ENCODE measurements at places on chromosomes 12 and 14.

DNA sequence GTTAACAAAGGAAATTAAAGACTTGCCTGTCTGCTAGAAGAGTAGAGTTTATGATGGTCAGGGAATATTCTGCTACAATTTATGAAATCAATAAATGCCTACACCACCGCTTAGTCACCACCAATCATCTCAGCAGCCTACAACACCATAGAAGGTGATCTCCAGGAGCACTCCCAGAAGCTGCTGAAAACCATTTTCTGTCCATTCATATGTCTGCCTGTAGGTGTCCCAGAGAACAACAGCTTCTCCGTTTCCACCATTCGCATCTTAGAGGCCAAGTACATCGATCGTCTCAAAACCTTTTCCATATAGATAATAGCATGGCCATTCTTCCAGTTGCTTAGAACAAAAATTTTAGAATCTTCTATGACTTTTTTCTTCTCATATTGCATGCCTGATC lies 303.4 kb downstream of the KCNC2 start:
- DNase-seq, result no peak

DNA sequence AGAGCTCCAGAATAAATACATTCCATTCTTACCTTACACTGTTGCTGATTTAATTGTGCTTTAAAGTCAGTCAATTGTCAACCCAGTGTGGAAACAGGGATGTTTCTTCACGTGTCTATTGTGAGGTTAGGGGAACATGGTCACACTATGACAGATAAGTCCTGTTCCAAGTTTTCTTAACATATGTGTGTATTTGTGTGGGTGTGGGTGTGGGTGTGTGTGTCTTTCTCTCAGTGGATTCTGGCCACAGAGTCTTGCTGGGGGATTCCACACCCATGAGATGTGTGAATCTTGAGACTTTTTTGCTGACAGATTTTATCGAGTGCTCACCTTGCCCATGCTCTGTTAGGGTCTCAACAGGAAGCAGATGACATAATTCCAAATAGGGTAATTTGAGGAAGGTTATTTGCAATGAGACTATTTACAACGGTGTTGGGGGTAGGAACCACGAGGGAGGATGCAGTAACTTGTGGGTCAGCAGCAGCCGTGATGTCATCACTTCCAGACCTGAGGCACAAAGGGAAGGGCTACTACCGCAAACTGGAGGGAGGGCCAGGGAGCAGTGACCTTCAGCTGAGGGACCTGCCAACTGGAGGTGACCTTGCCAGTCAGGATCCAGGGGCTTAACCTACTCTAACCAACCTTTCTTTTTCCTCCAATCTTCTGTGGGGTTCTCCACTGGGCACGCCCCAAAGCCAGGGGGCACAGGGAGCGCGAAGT lies 1.9 kb upstream of the VRK1 start:
- no peak for DNase-seq

DNA sequence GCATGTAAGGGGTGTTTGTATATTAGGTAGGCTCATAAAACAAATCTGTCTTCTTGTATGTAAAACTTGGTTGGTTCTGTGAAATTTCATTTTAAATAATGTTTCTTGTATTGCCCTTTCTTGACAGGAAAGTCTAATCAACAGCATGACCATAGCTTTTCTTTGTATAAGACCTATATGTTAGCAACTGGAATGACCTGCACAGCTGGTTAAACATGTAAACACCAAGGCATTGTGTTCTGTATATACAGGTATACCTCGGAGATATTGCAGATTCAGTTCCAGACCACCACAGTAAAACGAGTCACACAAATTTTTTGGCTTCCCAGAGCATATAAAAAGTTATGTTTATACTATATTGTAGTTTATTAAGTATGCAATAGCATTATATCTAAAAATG lies 183.6 kb downstream of the ERC1 start:
- DNase-seq, result no peak

GRCh38 chr12:9948606-9949296 lies 16.6 kb upstream of the CLEC2A start:
- no peak for DNase-seq

DNA sequence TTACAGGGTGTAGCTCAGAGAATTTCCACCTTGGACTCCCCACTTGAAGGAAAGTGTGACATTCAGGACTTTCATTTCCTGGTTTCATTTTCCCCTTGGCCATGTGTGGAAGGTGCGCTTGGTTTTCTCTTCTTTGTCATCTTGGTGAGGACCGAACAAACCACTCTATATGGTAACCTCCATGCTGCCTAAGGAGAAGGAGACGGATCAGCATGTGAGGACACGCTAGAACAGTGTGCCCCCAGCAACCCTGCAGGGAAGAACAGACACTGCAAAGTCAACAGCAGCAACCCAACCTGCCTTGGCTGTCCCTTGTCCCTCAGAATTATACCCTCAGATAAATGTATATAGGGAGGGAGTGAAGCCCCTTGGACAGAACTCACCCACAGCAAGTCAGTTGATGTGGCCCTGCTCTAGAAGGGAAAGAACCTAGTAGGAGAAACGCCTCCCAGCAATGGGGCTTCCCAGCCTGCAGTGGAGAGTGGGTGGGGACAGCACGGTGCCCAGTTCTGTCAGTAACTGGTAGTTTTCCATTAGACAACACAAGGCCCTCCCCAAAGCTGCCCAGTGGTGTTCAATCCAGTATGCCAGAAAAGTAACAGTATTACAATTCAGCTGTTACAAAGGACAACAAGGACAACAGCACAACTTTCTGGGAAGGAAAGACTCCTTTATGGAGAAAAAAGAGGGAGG lies 18.9 kb upstream of the COCH start:
- no peak for DNase-seq

DNA sequence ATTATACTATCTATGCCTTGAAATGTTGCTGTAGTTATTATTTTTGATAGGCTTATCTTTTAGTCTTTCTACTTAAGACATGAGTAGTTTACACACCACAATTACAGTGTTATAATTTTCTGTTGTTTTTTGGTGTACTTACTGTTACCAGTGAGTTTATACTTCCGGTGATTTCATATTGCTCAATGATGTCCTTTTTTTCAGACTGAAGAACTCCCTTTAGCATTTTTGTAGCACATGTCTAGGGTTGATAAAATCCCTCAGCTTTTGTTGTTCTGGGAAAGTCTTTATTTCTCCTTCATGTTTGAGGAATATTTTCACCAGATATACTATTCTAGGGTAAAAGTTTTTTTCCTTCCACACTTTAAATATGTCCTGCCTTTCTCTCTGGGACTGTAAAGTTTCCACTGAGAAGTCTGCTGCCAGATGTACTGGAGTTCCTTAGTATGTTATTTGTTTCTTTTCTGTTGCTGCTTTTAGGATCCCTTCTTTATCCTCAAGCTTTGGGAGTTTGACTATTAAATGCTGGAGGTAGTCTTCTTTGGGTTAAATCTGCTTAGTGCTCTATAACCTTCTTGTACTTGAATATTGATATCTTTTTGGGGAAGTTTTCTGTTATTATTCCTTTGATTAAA lies 41.5 kb upstream of the FERMT2 start:
- DNase-seq, result no peak

DNA sequence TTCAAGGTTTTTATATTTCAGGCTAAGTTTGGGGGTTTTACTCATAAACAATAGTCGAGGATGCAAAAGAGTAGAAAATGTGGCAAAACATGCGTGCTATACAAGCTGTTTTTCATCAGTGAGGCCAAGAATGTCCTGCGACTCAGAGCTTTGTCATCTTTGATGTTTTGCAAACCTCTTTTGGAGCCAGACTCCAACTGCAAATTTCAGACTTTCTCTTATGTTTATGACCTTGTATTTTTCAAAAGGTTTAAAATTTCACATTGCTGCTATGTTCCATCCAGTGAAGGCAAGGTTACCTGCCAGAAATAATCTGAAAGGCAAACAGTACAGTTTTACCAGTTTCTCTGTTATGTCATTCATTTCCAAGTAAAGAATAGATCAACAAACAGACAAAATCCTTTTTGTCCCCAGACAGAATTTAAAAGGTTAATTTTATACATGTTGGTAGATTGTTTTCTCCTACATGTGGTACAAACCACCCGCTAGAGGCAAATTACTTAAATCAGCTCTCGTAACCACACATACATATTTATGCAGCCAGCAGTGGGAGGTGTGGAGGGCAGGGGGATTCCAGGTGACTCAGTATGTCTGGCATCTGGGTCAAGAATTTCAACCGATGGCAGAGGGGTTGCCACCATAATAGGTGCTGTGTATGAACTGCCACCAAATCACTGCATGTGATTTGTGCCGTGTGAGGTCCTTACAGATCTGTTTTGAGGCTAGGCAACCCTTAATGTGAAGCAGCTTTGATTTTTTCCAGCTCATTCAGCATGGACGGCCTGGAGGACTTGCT lies 119.8 kb upstream of the CPM start:
- DNase-seq, result no peak

- DNase-seq, result no peak
These were observed 207.6 kb upstream of the PDZRN4 start for GRCh38 chr12:40980427-40980961.

- no peak for DNase-seq
These were observed 973 bp downstream of the P2RX2 start for GRCh38 chr12:132619386-132620112.

- no peak for DNase-seq
These were observed 4.6 kb upstream of the UNC119B start for GRCh38 chr12:120705618-120706017.

GRCh38 chr12:67595365-67595764 lies 53.2 kb upstream of the DYRK2 start:
- no peak for DNase-seq

DNA sequence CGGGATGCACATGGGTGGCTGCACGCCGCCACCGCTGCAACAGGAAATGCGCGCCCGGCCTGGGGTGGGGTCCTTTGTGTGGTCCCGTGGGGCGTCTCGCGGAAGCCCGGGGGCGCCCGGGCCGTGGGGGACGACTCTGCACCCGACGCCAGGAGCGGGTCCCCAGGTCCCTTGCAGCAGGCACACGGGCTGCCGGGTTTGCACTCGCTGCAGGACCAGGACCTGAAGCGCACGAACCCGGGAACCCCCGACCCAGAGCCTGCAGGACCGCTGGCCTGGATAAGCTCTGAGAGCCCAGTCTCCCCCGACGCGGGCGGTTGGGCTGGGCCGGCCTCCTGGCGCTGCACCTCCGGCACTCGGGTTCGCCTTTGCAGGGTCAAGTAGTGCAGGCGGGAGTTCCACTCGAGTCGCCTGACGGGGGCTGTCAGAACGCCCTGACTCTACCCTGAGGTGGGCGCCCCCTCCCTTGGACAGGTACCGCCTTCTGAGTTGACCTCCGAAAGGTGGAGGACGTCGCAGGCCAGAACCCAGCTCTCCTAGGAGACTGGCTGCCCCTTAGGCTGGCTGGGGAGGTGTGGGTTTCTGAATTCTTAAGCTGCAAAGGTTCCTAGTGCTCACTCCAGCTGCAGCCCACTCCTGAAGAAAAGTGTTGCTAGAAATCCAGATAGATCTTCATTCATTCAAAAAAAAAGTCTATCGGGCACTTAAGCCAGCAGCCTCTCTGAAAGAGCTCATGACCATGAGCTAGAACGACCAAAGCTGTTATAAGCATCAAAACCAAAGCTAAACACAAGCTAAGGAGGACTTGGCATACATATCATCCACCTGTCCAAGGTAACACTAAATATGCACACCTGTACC lies 68.0 kb downstream of the RNF34 start:
- DNase-seq, result no peak

DNA sequence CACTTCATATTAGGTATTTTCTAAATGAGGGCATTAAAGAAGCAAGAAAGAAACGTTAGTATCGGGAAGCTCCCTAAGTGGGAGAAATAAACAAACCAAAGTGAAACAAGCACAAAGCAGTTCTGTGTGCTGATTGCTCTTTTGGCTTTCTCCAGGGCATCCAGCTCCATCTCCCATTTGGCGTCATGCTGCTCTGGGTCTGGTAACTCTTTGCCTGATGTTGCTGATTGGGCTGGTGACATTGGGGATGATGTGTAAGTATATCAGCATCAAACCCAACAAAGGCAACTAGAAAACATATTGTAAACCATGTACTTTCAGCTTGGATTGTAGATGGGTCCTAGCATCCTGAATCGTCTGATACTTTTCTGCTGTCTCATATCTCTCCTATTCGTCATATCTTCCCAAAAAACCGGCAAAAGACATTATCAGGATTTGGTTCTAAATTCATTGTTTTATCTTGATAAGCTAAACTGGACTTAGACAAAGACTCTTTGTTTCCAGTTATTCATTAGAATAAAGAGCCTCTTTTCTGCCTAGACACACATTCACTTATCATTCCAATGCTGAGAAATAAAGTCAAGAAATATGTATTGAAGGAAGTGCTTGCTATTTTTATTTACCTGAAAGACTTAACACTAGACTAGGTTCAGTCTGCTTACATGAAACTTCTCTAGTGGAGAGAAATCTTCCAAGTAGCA lies 2.4 kb downstream of the CLEC12B start:
- no peak for DNase-seq

DNA sequence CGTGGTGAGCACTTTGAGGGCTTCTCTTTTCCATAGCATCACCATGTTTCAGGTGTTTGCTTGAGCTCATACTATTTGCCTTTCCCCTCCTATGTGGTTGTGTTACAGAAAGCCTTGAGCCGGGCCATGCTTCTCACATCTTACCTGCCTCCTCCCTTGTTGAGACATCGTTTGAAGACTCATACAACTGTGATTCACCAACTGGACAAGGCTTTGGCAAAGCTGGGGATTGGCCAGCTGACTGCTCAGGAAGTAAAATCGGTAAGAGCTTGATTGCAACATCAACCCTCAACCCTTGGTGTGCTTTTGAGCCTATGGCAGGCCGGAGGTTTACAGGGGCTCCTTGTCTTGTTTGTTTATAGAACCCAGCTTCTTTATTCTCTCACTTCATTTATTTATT lies 8.1 kb downstream of the LETMD1 start:
- DNase-seq, result no peak

GRCh38 chr12:119940897-119941296 lies 48.1 kb upstream of the BICDL1 start:
- DNase-seq, result no peak

DNA sequence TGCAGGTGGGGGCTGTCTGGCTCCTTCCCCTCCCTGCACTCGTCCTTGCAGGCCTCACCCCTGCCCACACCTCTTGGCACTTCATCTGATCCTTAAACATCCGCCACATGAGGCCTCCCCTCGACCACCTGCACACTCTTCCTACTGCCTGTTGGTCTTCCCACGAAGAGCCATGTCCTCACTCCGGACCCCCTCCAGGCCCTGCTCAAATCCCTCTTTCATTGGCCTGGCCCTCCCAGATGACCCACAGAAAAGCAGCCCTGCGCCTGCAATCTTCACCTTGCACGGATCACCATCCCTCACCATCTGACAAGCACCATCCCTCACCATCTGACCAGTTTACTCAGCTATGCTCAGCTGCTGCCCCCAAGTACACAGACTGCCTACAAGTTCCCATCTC lies 193.6 kb downstream of the BCL11B start:
- DNase-seq, result no peak

GRCh38 chr12:100646896-100647295 lies 73.4 kb downstream of the GAS2L3 start:
- DNase-seq, result no peak

GRCh38 chr12:116502141-116502725 lies 56.9 kb upstream of the MAP1LC3B2 start:
- no peak for DNase-seq

DNA sequence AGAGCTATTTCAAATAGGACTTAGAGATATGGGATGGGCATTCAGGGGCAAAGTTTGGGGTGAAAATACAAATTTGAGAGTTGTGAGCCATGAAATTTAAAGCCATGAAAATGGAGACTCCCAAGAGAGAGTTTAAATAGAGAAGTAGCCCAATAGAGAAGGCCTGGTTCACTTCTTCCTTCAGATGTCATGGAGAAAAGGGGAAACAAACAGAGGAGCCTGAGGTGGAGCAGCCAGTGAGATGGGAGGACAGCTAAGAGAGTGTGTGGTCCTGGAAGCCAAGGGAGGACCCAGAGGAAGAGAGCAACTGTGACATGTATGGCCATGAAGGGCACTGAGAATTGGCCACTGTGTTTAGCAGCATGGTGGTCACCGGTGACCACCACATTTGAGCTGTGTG lies 12.3 kb upstream of the DYNLL1 start:
- DNase-seq, result no peak
